ENCODE measurements at places on chromosomes 7 and 10. TPM values are rescaled to one million over a fixed set of nuclear protein-coding genes. Genes with fewer than 3 reads are reported as not detected.

The ERVW-1 gene
- not detected for polyA plus RNA-seq

The CD36 gene
- 0.31 TPM for polyA plus RNA-seq

The ICA1 gene
- polyA plus RNA-seq, result 24.2 TPM

The SEMA4G gene
- polyA plus RNA-seq, result 1.7 TPM

The MYL10 gene
- polyA plus RNA-seq, result not detected

The ST7 gene
- polyA plus RNA-seq, result 76.8 TPM

The GBX1 gene
- polyA plus RNA-seq, result not detected

The DNAJC12 gene
- 22.3 TPM for polyA plus RNA-seq

The GPR22 gene
- 64.1 TPM for polyA plus RNA-seq

The SH2D4B gene
- polyA plus RNA-seq, result 1.6 TPM

The CALHM1 gene
- not detected for polyA plus RNA-seq

The ACHE gene
- polyA plus RNA-seq, result 12.2 TPM

The TAS2R3 gene
- polyA plus RNA-seq, result not detected

The TMEM229A gene
- polyA plus RNA-seq, result 0.31 TPM

The MYH16 gene
- not detected for polyA plus RNA-seq

The GLI3 gene
- polyA plus RNA-seq, result 0.48 TPM

The PTPRZ1 gene
- polyA plus RNA-seq, result 11.8 TPM

The CPA5 gene
- not detected for polyA plus RNA-seq

The CDC14C gene
- not detected for polyA plus RNA-seq

The SPAM1 gene
- not detected for polyA plus RNA-seq

The WNT2 gene
- not detected for polyA plus RNA-seq

The FZD1 gene
- polyA plus RNA-seq, result 2.9 TPM

The PLXNA4 gene
- polyA plus RNA-seq, result 7.2 TPM

The CRTAC1 gene
- polyA plus RNA-seq, result 1.1 TPM

The COL28A1 gene
- 1.4 TPM for polyA plus RNA-seq

The MYOZ1 gene
- polyA plus RNA-seq, result 0.61 TPM

The EGFR gene
- 0.22 TPM for polyA plus RNA-seq

The ENO4 gene
- 3.2 TPM for polyA plus RNA-seq

The ACSM6 gene
- not detected for polyA plus RNA-seq

The PTF1A gene
- polyA plus RNA-seq, result not detected

The CYP17A1 gene
- polyA plus RNA-seq, result not detected

The RPEL1 gene
- polyA plus RNA-seq, result not detected

The MINPP1 gene
- polyA plus RNA-seq, result 60.0 TPM

The PLAU gene
- 1.1 TPM for polyA plus RNA-seq

The AKR1C3 gene
- polyA plus RNA-seq, result 1.7 TPM

The ITPRID1 gene
- not detected for polyA plus RNA-seq

Data from neural cell (in vitro differentiated cells).